ENCODE measurements at places on chromosomes 11 and 22.

GRCh38 chr11:115645631-115646317 is 141.6 kb upstream of the CADM1 start:
- no peak for DNase-seq

- DNase-seq = no peak
Measured at GRCh38 chr11:91299980-91300379, 924.6 kb upstream of the FAT3 start.

DNA sequence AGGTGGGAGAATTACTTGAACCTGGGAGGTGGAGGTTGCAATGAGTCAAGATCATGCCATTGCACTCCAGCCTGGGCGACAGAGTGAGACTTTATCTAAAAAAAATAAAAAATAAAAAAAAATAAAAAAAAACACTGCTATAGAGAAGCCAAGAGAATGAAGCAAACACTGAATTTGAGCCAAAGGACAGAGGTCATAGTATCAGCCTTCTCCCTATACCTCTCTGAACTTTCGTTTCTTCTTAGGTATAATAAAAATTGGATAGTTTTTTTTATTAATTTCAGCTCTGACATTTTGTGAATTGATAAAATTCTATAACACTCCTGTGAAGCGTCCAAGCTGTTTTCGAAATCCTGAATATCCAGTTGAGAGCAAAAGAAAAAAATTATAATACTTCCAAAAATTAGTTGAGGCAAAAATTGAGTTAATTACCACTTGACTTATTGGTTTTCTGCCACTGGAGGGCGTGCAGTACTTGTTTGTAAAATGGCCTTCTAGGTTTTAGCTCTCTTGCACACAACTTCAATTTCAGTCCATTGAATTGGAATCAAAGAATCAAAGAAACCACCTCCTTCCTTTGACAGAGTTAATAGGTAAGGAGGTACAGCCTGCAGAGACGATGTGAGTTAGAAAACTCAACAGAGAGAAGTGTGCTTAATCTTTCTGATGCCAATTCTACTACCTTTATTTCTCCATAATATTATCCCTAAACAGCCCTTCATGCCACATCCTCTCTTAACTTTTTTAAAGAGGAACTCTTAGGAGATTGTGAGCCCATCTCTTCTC is 143.2 kb downstream of the BBOX1 start:
- DNase-seq = peak; percentile 52

GRCh38 chr22:38860283-38861169 is 11.5 kb downstream of the CBX6 start:
- no peak for DNase-seq

- peak; percentile 33 for DNase-seq
Measured at GRCh38 chr11:10305262-10305963, 540 bp downstream of the ADM start.

GRCh38 chr11:20457934-20458680 is 70.6 kb downstream of the PRMT3 start:
- DNase-seq = no peak

DNA sequence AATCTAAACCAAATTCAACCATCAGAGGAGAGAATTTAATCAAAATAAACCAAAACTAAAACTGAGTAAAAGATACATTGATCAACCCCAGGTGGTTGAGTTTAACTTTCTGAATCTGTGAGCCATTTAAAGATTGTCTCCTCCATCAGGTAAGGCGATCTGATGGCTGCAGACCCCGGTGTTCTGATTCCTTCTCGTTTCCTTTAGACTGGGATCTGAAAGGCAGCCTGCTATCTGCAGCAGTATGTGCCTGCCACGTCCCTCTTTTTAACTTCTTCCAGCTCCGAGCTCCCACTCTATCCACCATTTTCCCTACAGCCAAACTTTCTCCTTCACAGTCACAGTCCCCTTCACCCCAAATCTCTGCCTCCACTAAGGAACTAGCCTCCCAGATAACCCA is 66.1 kb upstream of the ARHGAP32 start:
- DNase-seq = no peak

DNA sequence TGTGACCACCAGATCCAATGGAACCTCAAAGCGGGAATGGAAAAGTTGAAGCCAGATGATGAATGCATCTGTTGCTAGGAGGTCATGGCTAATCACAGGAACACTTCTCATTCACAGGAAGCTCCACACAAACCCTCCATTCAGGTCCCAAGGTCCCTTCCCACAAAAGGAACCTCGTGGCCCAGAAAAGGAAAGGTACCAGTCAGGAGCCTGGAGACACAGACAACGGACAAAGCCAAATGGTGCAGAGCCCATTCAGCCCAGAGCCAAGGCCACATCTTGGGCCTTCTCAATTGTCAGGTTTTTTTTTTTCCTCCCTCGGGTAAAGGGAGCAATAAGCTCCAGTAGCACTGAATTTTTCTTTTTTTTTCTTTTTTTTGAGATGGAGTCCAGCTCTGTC is 87.0 kb downstream of the FAM168A start:
- DNase-seq = no peak

- no peak for DNase-seq
Measured at GRCh38 chr11:96061069-96061468, 137.2 kb upstream of the MTMR2 start.

DNA sequence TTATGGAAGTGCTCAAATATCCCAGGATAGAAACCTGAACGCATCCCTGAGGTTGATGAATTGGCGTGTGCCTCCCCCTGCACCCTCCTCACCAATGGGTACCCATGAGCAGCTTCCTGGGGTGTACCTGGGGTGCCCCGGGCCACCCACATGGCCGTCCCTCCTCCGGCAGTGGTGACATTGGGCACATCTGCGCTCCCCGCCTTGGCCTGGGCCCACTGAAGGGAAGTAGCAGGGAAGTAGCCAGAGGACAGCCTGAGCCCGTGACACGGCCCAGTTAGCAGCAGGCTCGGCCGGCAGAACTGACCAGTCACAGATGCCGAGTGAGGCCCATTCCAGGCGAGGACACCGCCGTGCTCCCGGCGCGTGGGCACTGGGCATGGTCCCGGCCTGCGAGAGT is 16.7 kb downstream of the MRPL23 start:
- no peak for DNase-seq

DNA sequence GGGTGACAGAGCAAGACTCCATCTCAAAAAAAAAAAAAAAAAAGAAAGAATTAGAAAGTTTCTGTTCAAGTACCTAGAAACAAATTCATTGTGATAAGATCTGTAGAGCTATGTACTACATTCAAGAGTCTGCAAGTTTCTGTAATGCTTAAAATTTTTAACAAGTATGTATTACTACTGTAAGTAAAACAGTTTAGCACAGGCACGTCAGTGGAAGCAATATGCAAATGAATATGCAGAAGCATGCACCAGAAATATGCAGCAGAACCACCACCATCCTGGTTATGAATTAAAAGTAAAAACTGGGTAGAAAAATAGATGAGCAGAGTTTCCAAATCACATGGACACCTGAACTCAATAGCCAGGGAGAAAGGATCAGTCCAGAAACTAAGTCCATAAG is 19.3 kb downstream of the SBF2 start:
- DNase-seq = no peak

DNA sequence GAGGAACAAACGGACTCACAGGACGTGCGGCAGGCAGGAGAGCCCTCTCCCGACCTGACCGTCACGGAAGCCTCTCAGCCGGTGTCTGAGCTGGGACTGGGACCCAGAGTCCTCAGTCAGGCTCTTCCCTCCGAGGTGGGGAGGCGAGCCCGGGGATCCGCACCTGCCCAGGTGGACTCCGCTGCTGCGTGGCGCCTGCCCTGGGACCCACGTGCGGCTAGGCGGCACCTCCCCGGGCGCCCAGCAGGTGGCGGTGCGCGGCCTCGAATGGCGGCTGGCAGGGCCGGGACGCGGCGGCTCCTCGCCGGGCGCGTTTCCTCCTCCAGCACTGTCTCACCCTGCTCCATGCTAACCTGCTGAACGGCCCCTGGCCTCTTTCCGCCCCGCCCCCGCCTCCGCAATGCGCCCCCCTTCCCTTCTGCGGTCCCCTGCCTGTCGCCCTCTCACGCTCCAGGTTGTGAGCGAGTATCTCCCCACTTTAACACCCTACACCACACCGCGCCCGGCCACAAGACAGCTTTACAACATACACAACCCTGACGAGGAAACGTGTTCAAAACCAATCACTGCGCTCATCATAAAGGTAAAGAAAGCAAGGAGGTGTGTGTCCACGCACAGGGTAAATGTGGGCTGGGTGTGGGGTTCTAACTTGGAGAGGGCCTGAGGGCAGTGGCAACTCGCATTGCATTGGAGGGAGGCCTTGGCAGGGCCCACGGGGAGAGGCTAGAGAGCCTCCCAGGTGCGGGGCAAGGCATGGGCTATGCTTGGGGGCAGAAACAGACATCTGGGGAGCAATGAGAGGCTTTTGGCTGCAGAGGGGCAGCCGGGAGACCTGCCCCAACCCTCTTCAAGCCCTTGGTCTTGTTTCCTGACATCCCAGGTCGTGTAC is 25.9 kb upstream of the ATXN10 start:
- peak; percentile 85 for DNase-seq

All from HuH-7 (cell line).